M059J (cell line): ENCODE measurements at places on chromosomes 5 and 9.
A peak's percentile ranks its signal among the peaks of the same experiment; 100 is the strongest.

DNA sequence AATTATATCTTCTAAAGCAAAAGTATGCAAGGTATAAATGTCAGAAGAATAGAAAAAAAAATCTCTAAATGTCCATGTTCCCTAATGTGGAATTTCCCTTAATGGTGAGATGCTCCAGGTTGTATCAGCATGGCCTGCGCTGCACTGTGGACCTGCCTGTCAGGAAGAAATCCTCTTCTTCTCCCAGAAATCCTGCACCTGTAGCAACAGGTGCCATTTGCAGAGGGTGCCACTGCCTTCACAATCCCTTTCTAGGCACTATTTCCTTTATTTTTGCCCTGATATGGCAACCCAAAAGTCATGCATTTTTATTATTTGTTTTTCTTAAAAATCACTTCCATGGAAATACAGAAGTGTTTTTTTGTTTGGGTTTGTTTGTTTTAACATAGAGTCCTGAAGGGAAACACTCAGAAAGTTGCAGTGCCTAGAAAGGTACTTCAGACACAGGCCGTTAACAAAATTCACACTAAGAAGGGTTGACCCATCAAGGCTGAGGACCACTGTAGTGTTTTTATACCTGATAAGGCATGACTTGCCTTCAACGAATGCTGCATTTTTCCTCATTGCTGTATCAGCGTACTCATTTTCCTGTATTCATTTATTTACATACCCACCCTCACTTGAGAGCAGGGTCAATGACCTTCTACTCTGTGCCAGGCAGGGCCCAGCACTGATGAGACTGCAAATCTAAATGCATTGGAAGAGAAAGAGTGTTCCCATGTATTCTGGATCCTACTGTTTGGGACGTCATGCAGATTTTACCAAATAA lies 177.8 kb downstream of the SNX18 start:
- DNase-seq: no peak

GRCh38 chr5:108046955-108047670 lies 334.8 kb downstream of the FBXL17 start:
- DNase-seq: no peak

GRCh38 chr9:136686794-136687711 lies at the start of gene AGPAT2:
Gene AGPAT2, minus strand, starts transcription at chr9:136687457. Its CDS starts 100 bp downstream, at chr9:136687357.
- DNase-seq: peak; percentile 53

DNA sequence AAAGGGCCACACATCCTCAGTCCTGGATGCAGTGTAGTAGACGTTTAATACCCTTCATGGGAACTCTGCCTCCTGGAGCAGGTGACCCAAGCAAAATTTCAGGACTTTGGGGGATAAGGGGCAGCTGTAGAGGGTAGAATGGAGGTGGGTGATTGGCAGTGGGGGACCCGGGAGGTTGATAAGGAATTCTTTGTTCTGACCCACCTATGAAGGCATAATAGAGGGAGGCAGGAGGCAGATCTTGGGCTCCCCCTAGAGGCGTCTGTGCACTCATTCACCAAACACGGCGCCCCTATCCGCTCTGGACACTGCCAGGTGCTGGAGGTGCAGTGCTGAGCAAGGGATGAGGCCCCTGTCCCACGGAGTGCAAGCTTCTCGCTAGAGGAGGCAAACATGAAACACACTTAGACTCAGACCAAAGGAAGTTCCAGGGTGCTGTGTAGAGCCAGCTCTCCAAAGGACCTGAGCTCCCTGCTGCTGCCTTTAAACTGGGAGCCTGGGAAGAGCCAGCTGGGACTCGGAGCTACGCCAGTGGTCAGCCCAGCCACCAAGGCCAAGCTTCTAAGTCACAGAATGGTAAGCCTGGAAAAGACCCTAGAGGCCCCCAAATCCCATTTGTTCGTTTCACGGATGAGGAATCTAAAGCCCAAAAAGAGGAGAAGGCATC lies 7.7 kb downstream of the IL17B start:
- peak; percentile 58 for DNase-seq

DNA sequence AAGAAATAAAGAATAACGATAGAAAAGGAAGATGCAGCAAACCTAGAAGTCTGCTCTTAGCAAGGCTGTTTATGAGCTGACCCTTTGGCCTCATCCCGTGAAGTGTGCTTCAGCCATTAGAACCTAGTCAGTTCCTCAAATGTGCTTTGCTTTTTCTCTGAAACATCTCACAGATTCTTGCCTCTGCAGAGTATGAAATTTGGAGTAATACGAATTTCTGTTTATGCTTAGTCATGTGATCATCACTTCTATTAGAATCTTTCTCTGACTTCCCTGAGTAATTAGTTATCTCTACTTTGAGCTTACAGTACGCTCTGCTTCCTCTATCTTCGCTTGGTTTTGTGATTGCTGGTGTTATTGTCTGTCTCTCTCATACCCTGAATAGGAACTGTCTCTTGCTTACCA lies 11.3 kb downstream of the CYSTM1 start:
- DNase-seq: no peak

DNA sequence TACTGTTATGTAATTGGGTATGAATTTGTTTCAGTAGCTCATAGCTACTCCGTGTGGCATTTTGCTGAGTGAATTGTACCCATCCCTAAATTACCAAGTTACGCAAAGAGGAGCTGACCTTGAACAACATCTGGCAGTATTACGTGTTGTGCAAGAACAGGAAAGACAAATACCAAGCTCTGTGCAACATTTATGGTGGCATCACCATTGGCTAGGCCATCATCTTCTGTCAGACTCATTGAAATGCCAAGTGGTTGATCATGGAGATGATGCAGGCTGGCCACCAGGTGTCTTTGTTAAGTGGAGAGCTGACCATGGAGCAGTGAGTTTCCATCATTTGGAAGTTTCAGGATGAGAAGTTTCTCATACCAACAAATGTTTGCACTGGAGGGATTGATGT lies 15.0 kb downstream of the ZSWIM6 start:
- DNase-seq: no peak

- DNase-seq: no peak
These were observed 25.6 kb downstream of the PDE8B start for GRCh38 chr5:77235846-77236721.
